ENCODE measurements at places on chromosomes 7 and 10.

- no peak for DNase-seq
Observed at GRCh38 chr10:20455774-20456173, 441.3 kb downstream of the NEBL start.

DNA sequence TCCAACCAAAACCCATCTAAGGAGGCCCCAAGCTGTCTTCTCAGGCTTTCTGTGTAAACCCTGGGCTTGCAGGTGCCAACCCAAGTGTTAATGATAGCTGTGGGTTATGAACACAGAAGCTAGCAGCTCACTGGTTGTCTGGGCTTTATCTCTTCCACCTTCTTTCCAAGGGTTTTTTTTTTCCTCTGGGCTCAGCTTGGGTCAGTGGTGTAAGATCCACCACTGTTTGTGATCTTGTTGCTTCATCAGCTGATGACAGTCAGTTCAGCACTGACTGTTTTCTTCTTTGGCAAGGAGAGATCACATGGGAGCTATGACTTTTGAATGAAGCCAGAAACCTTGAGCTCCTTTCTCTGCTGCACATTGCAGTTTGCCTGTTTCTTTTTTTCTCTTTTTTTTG, 4.6 kb downstream of the GTPBP4 start:
- DNase-seq, result no peak

DNA sequence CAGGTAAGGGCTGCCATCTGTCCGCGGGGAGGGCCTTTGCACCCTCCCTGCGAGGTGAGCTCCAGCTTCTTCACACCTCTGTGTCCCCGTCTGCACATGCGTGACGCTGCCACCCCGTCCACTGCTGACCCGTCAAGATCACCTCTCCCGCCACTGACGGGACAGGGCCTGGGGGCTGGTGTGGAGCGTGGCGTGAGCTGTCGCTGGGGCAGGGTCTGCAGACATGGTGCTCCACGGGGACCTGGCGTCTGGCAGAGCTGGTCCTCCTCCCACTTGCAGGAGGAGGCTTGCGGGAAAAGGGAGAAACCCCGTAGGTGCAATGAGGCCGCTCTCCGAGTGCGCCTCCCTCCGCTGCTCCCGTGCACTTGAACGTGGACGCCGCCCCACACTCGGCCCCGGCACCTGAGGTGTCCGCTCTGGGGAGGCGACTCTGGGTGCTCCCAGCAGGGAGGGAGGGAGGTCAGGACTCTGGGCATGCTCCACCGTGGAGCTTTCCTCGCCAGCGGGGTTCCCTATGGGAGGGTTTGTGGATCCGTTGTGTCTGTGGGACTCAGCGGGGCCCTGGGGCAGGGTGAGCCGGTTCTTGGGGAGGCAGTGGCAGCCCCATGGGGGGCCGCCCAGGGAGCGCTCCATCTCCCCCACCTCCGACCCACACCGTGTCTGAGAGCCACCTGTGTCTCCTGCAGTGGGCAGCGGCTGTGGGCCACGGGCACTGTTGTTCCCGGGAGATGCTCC, 17.6 kb upstream of the DPYSL4 start:
- no peak for DNase-seq

GRCh38 chr7:145212050-145212449, 376.2 kb upstream of the TPK1 start:
- no peak for DNase-seq
